ENCODE measurements at places on chromosomes 12 and 14. TPM values are rescaled to one million over a fixed set of nuclear protein-coding genes. Genes with fewer than 3 reads are reported as not detected.

FOXA1 gene
- not detected for total RNA-seq

RPGRIP1 gene
- total RNA-seq, result 0.12 TPM

TAPBPL gene
- total RNA-seq, result 14.5 TPM

KCNC2 gene
- total RNA-seq, result not detected

DNA sequence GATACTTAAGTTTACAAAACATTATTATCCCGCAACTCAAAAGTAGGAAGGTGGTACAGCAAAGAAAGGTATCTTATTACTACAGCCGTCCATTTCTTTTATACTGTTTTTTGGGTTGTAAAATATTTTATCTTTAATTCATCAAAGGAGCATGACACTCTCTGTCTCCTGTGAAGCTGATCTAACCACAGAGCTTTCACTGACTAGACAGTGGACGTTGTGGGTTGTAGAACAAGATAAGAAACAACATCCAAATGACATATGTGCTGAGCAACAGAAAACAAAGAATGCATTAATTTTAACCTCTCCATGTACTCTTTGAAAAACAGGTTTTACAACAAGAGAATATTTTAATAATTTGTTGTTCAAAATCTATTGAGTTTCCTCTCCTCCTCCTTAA, 195.9 kb upstream of the FBXO33 start:
- H3K36me3 ChIP-seq, result no peaks in the 10 kb centered on the region
- H3K4me1 ChIP-seq, result no peaks in the 10 kb centered on the region
- H3K27ac ChIP-seq, result no peak overlapping the region
- no peak for DNase-seq

DNA sequence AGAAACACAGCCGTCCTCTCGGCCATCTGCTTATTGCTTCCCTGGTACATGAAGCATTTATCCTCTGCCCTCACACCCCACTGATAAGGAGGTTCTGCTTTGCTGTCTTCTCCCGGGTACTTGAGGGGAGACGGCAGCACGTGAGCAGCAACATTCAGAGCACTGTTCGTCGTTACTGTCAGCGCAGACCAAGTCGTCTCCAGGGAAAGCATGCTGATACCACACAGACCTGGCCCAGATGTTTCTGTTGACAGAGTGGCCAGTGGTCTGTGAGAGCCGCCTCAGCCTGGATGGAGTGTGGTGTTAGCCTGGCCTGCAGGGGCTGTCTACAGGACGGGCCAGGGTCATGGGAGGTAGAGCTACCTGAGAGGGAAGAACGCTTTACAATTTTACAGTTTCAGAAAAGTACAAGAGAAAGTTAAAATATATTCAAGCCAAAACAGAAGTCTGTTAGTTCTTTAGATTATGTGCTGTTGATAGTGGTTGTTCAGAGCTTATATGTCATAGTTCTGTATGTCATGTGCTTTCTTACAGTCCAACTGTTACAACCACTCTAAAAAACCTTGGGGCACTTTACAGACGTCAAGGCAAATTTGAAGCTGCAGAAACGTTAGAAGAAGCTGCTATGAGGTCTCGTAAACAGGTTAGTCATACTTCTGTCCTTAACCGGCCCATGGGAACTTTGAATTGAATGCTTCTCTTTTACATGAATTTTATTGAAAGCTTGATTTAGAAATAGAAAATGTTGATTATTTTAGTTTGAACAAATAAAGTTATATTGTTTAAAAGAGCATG, 38.2 kb downstream of the XRCC3 start:
- no peak for DNase-seq
- H3K4me3 ChIP-seq, result no peak overlapping the region
- no peaks in the 10 kb centered on the region for H3K27me3 ChIP-seq
- no peak overlapping the region for H3K27ac ChIP-seq
- H3K36me3 ChIP-seq, result peaks cover 100% of the 10 kb centered on the region
- no peaks in the 10 kb centered on the region for H3K4me1 ChIP-seq

DNA sequence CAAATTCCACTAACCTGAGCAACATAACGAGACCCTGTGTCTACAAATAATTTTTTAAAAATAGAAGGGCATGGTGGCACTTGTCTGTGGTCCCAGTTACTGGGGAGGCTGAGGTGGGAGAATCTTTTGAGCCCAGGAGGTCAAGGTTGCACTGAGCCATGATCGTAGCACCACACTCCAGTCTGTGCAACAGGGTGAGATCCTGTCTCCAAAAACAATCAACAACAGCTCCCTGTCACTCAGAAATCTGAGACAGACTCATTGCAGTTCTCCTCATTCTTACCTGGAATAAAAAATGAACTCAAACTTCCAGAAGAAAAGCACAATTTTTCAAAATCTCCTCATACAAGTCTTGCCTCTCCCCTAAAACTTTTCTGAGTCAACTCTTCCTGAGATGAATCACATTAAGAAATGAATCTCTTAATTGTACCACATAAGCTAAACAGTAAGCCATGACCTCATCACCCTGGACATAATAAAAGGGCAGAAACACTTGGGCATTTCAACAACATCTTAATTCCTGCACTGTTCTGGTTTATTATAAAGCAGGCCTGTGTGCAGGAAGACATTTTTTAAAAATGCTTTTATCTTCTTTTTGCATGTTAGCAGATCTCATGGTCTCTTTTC, 214.3 kb upstream of the CDKN3 start:
- DNase-seq, result no peak
- H3K27ac ChIP-seq, result no peak overlapping the region
- H3K4me1 ChIP-seq, result no peaks in the 10 kb centered on the region
- H3K27me3 ChIP-seq, result no peaks in the 10 kb centered on the region

- no peak overlapping the region for H3K4me3 ChIP-seq
- H3K4me1 ChIP-seq, result no peaks in the 10 kb centered on the region
- H3K36me3 ChIP-seq, result no peaks in the 10 kb centered on the region
- peak; percentile 44 for DNase-seq
Observed at GRCh38 chr12:52655251-52655650, 3.2 kb upstream of the KRT2 start.

Data from right atrium auricular region (tissue), 2 donors.